T-helper 1 cell (primary cell): ENCODE measurements at places on chromosomes 1 and 21.

DNA sequence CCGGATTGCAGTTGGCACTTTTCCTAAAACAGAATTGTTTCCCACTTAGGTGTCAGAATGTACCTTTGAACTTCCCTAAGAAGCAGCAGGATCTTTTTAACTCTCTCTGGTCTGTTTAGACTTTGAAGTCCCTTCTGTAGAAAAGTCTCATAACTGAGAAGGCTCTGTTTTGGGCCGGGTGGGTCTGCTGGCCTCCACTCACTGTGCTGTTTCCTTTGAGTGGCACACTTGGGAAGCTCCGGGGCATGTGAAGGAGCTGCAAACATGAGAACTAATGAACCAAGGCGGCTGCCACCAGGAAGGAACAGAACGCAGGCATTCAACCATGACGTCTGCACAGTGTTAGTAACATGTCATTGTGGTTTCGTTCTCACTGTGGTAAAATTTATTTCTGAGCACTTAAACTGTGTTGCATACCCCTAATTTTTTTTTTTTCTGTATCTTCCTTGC lies 19.5 kb upstream of the NCMAP start:
- DNase-seq = peak; percentile 64

DNA sequence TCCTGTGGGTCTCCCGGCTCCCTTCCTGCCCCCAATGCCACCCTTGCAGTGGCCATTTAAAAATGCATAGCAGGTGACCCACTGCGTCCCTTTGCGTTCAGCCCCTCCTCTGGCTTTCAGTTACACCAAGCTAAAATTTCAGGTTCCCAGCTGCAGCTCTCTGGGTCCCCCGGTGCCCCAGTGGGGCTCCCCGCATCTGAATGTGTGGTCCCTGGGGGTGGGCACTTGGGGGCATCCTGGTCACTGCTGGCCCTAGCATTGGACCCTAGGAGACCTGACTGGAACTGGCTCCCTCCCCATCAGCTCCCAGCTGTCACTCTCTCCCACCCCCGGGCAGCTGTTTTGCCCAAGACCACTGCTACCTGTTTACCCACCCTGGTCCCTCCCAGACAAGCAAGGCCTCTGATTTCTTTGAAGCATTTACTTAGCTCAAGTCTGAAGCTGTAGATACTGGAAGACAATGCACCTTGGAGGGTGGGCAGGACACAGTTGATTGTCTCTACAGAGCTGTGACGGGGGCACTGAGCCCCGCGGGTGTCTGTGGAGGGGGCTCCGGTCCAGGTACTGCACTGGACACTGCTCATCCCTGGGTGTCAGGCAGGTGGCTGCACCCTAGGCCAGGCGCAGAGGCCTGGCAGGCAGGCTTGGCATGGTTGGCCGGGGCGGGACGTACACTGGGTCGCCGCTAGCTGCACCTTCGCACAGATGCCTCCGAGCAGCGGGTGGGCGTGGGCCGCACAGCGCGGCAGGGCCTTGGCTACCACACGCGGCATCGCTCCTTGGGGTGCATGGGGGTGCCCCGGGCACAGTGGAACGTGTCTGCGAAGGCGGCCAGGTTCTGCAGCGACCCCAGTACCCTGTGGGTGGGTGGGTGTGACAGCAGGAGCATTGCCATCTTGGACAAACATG lies 3.9 kb downstream of the PRXL2B start:
- no peak for DNase-seq

- no peak for DNase-seq
These were observed 148.5 kb downstream of the GDAP2 start for GRCh38 chr1:117780687-117781475.

DNA sequence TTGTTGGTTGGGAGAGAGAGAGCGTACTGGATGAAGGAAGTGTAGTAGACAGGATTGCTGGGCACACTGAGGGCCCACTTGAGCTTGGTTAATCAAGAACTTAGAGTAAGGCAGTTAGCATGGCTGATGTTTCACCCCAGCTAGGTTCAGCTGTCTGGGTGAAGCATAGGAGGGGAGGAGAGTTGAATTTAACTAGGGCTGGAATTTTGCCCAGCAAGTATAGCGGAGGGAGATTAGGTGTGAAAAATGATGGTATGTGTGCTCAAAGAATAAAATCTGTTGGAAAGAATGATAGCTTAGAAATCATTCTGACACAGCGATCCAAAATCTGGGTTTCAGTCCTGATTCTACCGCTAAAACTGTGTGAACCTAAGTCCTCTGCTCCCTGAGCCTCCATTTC lies 461.5 kb upstream of the PROX1 start:
- no peak for DNase-seq

- DNase-seq = no peak
These were observed at the start of gene FAM43B for GRCh38 chr1:20551945-20552727. FAM43B (plus strand) TSS chr1:20552573; CDS start chr1:20552974, 401 bp downstream.

DNA sequence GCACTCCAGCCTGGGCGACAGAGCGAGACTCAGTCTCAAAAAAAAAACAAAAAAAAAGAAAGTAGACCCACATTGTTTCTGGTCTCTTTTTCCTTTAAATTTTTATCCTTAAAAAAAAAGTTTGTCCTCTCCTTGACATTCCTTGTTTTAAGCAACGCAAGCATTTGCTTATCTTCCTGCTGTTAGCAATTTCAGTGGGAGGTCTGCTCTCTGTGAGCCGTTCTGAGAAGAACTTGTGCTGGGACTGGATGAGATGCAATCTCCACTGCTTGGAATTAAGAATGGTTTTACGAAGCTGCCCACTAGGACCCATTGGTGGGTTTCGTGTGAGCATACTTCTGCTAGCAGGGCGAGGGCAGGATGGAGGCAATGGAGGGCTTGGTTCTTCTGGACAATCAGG lies 225.1 kb upstream of the TMEM51 start:
- no peak for DNase-seq

- no peak for DNase-seq
These were observed 75.3 kb upstream of the IGSF21 start for GRCh38 chr1:18032172-18032859.

DNA sequence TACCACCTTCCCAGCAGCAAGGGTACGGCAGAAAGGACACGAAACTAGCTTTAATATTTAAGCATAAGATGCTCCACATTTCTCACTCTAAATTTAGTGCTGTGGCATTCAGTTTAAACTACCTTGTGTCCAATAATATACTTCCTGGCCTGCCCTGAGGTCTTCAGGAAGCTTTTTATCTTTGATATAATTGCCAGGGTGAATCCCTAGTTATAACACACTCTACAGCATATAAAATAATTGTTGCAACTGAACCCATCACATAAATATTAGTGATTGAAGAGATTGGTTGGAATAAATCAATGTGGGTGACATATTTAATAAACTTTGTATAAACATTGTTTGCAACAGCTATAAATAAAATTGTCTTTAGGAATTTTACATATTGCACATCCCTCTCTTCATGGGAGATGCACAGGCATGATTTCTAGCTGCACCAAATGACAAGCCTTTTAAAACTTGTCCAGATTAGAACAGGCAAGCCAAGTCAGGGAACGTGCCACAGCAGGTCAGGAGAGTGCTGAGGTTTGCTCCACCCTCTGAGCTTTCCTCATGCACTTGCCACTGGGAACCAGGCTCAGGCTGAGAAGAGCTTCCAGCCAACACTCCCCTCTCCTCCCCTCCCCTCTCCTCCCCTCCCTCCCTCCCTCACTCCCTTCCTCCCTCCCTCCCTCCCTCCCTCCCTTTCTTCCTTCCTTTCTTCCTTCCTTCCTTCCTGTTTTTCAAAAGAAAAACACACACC lies 623.2 kb upstream of the PKN2 start:
- DNase-seq = no peak

DNA sequence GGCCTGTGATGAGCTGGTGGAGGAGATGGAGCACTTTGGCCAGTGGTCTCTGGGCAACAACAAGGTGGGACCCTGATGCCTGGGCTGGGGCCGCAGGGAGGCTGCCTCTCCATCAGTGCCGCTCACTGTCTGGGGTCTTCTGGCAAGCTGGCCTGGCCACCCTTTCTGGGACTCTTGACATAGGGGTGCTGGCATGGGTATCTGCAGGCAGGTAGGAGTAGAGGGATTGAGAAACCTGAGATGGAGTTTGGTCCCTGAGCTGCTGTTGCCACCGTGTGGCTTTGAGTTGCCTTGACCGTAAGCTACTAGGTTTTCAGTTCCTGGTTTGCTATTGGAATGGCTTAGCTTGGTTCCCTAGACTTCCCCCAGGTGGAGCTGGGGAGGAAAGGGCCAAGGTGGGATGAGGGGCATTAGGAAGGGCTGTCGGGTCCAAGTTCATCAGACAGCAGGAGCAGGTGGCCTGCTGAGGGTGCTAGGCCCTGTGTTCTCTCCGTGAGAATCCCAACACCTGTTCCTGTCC lies 13.2 kb upstream of the MFN2 start:
- no peak for DNase-seq

DNA sequence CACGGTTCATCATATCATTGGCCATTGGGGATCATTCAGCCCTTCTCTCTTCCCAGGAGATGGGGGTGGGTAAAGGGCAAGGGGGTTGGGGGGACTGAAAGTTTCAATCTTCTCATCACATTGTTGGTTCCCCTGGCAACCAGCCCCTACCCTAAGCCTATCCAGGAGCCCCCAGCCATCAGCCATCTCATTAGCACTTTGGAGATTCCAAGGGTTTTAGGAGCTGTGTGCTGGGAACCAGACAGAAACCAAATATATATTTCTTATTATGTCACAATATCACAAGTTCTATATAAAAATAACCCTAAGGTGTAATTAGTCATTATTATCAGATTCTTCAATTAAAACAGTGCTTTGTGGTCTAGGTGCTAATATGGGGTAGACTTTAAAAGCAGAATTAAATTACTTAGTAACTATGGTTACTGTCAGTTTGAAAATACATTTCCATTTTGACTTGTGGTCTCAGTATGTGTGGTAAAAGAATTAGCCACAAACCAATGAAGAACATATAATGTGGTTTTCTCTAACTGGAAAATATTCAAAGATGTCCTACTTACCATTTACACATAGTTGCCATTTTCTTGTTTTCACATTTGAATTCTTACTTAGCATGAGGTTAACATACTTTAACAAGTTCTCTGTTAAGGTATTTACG lies 28.1 kb downstream of the IL23R start:
- no peak for DNase-seq

DNA sequence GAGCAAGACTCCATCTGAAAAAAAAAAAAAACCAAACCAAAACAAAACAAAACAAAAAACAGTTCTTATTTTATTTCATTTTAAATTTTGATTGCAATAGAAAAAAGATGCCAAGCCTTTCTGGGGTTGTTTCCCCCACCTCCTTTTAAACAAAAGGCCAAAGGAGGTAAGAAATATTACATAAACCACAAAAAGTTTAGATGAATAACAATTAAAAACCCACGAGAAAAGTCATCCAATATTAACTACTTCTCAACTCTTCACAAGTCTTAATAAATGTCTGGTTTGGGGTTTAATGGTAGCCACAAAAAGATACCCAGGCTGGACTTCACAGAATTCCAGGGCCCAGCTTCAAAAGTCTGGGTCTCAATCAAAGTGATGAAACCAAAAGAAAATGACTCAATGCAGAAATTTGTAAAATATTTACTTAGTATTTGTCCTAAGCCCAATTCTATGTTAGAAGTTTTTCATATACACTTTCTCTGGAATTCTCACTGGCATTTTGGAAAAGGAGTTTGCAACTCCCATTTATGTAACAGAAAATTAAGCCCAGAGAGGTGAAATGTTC lies 47.0 kb upstream of the SDC3 start:
- DNase-seq = no peak

DNA sequence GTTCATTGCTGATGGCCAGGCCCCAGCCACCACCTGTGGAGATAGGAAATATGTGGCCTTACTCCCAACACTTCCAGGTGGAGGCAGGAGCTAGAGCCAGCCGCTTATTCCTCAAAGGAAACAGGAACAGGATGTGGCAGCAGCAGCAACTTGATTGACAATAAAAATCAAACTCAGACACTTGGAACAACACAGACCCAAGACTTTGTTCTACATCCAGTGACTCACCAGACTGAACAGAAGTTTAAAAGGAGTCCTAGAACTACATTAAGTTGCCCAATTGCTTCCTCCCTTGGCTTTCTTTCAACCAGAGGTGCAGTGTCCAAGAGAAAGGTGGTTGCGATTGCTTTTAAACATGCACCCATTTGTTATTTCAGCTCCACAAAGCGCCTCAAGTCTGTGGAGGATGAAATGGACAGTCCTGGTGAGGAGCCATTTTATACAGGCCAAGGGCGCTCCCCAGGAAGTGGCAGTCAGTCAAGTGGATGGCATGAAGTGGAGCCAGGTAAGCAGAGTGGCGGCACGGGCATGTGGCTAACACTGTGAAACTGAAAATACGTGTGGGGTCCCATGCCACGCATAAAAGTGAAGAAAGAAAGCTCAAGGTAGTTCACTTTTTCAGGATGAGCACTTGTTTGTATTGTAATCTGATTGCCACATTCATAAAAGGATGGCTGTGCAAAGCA lies 276.6 kb downstream of the NFIA start:
- no peak for DNase-seq

DNA sequence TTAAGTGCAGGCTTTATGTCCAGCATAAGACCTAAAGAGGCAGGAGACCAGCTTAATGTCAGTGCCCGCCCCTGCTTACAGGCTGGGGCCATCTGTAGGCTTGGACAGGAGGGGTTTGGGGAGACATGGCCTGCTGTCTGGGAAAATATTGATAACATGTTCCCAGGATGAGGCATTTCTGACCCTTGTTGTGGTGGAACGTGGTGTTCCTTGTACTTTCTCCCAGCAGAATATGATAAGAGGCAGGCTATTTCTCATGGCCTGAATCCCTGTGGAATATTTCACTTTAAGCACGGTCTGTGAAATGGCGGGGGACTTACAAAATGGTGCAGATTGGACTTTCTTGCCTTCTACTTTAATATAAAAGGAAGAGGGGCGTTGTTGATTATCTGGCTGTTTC lies 41.9 kb upstream of the PLA2G5 start:
- DNase-seq = no peak

DNA sequence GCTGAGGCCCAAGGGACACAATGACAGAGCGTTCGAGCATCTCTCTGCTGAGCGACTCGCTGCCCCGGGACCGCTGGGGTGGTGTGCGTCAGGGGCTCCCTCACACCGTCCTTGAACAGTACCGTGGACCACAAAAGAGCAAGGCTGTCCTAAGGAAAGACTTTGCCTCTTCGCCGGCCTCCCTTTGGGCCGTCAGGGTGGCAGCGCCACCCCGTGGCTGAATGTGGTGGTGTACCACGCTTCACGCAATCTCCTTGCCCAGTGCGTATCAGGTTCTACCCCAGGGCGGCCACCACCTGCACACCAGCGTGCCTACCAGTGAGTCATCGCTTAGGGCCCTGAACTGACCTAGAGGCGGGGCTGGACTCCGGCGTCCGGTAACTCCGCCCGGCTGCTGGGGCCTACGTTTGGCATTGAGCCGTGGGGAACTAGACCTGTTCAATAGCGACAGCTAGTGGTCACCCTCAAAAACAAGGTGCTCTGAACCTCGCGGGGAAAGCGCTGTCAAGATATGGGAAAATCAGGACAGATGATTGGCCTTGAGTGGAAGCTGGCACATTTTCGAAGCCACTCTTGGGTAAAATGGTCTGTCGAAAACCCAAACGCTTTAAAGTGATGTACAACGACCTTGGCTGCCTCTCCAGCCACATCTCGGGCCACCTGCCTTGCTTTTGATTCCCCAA lies 8.1 kb upstream of the TRAF3IP3 start:
- peak; percentile 69 for DNase-seq

DNA sequence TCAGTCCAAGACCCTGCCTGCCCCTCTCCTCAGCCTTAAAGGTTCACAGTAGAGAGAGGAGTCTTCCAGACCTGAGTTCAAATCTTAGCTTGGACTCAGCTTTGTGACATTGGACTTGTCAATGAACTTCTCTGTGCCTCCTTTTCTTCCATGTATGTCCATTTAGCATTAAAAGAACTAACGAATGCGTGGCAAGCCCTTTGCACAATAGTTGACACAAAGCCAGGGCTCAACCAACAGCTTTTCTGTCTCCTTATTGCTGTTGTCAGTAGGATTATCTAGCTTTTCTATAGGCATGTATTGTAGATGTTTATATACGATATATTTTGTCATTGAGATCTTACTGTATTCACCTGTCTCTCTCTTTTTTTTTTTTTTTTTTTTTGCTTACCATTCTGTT lies 450.8 kb downstream of the PTPRU start:
- DNase-seq = no peak
